ENCODE measurements at places on chromosomes 2 and 18.

- DNase-seq = no peak
Measured at GRCh38 chr2:70632388-70632787, 78.8 kb upstream of the TGFA start.

GRCh38 chr18:76412010-76412817 lies 82.8 kb downstream of the ZNF516 start:
- DNase-seq = no peak

DNA sequence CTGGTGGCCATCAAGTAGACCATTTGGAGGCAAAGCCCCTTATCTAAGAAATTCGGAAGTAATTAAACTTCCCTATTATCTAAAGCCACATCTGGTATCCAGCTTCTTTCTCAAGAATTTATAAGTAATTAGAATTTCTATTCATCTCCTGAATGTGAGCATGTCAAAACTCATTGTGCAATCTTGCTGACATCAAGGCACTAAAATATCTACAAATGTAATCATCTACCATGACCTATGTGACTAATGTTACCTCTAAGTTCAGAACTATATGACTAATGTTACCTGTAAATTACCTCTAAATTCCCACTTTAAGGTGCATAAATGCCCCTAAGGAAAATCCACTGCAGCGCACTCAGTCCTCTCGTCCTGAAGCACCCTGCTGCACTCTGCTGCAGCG lies 773.0 kb downstream of the CPS1 start:
- DNase-seq = no peak

DNA sequence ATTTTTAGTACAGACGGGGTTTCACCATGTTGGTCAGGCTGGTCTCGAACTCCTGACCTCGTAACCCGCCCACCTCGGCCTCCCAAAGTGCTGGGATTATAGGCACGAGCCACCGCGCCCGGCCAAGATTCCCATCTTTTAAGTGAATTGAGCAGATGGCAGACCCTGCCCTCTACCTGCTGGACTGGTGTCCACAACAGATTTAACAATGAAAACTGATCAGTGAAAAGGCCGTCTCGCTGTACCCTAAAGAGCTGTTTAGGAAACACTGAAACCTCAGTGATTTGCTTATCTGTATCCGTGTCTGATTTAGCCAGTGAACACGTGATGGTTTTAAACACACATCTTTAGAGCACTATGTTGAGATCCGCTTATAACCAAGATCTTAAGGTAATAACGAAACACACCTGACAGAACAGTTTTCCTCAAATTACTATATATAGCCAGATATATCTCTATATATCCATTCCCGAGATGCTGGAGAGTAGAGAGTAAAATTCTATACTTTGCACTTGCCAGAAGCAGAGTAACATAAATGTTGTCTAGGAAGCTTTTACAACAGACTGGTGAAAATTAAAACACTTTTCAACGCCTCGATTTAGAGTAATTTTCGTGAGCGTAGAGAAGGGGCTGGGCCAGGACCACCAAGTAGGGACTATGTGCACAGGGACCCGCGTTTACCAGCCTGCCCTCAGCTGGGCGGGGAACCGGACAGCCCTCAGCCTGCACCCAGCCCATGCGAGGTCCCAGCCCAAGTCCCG lies 594 bp downstream of the FAM161A start:
- peak; percentile 25 for DNase-seq

DNA sequence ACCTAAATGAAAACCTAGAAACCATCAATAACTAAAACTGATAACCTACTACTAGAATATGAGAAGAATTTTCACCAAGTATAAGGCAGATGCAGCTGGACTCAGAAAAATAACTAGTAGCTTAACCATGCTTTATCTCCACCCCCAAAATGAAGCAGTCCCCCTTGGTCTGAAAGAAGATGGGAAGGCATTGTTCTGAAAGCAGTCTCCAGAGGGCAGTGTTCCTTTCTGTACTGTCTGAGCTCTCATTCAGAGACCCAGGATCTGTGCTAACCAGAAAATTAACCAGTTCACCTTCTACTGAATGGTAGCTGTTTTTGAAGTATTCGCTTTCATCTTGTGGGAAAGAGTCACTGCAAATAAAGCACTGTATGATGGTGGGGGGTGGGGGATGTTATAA lies 273.0 kb downstream of the PDE11A start:
- DNase-seq = peak; percentile 49

DNA sequence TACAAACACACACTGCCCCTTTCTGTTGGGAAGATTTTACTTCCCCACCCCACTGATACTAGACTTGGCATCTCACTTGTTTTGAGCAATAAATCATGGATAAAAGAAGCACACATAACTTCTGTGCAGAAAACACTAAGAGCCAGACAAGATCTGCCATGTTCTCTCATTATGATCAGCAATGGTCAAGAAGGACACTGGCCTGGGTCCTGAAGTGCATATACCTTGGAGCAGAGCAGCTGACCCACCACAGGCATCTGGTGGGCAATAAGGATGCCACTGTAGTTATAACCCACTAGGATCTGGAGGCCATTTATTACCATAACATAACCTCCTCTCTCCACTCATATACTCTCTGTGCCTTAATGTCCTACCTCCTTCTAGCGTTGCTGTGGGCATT lies 338.3 kb downstream of the NCKAP5 start:
- DNase-seq = no peak

DNA sequence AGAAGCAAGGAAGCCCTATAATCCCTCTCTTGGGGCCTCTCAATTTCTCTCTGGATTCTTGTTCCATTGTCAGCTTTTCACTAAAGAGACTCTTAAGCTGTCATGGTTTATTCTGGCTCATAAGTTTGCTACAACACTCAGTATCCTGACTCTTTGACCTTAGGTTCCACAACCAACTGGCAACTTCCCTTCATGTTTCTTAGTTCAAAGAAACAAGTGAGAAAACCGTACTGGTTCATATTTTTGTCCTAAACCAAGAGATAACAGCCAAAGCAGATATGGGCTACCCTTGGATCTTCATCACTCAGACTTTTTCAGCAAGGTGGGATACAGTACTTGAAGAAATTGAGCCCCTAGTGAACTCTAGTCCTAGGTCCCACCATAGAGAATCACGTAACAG lies 109.9 kb upstream of the CRIM1 start:
- no peak for DNase-seq

- DNase-seq = no peak
Measured at GRCh38 chr2:149087751-149088150, 49.3 kb downstream of the LYPD6B start.

GRCh38 chr18:21496277-21496835 lies 104.1 kb downstream of the ESCO1 start:
- DNase-seq = no peak

DNA sequence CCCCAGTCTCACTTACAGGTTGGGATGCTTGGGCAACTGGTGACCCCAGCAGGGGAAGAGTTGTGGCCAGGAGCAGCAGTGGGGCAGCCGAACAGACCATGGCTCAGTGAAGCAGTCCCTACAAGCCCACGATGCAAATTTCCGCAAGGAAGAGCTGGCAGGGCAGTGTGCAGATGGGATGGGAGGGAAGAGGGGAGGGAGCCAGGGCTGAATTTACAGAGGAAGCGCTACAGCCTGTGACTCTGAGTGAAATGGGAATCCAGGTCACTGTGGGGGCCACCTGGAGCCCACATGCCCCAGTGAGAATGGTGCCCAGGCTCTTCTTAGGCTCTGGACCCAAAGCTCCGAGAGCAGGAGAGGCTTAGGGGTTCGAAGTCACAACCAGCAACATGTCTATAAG lies 27.0 kb upstream of the SELENOI start:
- DNase-seq = no peak

GRCh38 chr18:63164396-63164795 lies 155.2 kb downstream of the BCL2 start:
- no peak for DNase-seq

DNA sequence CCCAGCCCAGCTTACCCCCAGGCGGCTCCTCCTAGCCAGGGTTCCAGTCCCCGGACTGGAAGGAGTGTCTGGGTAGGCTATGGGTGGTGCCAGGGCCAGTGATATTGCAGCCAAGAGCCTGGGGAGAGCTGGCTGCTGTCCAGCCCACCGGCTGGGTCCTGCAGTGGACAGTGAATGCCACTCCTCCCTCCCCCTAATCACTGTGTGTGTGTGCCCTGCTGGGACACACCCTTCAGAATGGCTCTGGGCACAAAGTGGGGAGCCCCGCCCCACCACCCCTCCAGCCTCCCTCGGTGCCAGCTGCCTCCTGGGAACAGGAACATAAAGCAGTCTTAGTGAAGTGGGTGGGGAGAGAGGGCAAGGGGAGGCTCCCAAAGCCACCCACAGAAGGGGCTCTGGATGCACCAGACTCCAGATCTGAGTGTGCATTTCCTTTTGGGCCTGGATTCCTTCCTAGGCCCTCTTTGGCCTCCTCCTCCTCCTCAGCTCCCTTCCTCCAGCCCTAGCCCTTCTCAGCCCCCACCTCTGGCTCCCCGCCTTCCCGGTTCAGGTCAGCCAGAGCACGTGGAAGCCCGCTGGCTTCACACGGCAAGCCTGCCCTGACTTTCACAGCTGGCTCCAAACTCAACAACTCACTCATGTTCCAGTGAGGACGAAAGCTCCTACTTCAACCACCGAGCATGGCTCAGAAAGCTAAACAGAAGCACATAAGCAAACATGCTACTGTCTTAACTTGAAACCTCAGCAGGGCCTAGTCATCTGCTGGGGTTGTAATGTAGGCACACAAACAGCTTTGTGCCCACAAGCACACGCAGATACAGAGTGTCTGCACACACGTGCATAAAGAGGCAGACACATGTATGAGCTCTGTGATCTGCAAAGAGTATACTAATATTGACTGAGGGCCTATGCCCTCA lies 209.2 kb upstream of the SMAD2 start:
- DNase-seq = peak; percentile 60

DNA sequence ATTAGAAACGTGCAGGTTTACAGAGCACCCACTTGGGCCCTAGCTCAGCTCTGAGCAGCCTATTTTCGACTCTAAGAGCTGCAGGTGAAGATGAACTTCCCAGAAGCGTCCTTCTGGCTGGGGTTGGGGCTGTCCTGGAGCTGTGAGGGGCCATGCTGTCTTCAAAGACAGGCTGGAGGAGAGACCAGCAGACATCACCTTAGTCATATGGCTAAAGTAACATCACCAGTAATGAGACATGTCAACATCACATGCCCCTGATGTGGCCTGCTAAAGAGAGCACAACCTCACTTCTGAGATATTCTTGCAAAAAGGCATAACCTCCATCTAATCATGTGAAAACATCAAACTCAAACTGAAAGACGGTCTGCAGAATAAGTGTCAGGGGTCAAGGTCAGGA lies 87.2 kb upstream of the ZNF532 start:
- no peak for DNase-seq

DNA sequence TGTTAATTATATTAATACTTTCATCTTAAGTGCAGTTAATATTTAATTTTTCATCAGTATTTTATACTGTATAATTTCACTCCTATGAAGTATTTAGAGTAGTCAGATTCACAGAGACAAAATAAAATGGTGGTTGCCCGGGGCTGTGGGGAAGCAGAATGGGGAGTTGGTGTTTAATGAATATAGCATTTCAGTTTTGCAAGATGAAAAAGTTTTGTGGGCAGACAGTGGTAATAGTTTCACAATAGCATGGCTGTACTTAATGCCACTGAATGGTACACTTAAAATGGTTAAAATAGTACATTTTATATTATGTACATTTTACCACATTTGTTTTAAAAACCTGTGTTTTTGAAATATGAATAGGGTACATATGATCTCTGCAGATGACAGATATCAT lies 31.2 kb downstream of the CFAP221 start:
- no peak for DNase-seq

DNA sequence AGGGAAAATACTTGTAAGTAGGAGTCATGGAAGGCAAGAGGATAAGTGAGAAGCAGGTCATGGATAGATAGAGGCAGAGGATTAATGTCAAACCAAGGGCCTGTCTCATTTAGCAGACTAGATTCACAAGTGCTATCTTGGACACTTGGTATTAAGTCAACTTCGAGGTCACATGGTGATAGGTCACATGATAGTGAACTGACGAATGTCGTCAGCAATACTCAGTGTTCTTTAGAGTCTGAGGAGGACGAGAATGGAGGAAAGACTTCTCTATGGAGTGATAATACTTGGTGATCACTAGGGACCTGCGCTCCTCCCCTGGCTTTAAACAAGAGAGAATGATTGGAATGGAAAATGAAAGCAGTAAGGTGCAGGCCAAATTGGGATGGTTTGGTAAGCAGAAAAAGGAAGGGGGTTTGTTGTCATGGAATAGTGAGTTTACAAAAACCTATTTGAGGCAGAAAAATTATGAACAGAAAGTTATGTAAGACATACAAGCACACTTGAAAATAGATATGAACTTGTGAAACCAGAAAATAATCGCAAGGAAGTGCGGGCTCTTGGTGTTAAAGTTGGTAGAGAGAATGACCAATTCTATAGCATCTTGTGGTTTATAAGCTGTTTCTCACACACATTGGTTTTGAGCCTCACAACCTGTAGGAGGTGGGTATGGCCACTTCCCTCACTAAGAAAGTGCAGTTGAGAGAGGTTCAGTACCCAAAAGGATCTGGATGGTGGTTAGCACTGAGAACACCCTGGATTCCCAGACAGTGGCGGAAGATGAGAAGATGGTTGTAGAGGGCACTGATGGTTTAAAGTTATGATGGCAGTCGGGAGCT lies 141.5 kb downstream of the WDSUB1 start:
- no peak for DNase-seq

DNA sequence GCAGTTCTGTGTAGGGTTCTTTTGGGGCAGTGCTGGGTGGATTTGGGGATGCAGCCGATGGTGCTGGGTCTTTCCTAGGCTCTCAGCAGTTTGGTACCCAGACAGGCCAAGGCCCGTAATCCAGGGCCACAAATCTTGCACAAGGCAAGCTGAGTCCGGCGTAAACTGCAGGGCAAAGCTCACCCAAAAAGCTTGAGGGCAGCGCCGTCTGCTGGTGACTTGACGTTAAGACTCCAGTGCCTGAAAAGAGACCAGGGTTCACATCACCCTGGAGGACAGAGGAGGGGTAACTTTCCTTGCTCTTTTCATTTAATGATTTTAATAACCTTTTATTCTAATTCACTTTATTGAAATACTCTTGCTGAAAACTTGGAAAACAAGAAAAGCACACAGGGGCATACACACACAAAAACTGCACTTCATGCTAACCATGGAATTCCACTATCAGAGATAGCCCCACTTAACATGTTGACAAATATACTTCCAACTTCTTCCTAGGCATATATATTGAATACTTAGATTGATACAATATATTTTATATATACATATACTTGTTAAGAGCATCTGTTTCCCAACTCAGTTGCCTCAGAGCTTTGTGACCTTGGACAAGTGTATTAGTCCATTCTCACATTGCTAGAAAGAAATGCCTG lies 38.9 kb downstream of the CNGA3 start:
- DNase-seq = peak; percentile 71

- DNase-seq = peak; percentile 6
Measured at GRCh38 chr2:32591669-32592463, 36.0 kb upstream of the TTC27 start.

Data from A172 (cell line).